ENCODE measurements at places on chromosomes 6 and 20.

DNA sequence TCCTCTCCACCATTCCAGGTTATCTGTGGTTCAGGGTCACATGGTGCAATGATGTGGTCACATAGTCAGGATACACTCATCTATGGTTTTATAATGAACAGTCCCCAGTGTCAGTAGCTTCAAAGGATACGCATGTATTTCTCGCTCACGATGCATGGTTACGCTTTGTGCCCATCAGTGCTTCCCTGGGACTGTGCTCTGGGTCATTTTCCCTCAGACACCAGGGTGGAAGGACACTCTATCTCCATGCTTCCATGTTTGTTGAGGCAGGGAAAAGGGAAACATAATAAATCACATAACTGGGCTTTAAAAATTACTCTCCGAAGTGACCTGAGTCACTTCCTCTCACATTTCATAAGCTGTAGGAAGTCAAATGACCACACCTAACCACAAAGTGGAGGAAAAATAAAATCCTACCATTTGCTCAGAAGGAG lies 394.8 kb upstream of the NOX3 start:
- no peak for DNase-seq

DNA sequence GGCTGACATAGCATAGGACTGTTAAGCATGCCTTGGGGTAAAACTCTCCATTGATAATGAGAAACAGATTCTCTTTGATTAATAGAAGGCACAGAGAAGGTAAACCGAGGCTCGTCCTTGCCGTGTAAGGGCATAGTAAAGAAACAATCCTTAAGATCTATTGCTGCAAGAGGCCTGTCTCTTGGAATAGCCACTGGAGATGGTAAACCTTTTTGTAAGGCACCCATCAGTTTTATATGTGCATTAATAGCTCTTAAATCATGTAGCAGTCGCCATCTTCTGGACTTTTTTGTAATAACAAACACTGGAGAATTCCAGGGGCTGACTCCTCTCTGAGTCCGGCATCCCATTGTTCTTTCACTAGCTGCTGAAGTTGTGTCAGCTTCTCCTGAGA lies 8.4 kb upstream of the ABHD12 start:
- DNase-seq: no peak

DNA sequence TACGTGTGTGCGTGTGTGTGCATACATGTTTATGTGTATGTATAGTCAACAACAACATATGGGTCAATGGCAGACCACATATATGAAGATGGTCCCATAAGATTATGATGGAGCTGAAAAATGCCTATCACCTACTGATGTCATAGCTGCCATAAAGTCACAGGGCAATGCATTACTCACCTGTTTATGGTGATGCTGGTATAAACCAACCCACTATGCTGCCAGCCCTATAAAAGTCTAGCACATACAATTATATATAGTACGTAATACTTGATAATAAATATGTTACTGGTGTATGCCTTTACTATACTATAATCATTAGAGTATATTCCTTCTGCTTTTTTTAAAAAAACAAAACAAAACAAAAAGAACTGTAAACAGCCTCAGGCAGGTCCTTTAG lies 148.4 kb upstream of the ARID1B start:
- no peak for DNase-seq

DNA sequence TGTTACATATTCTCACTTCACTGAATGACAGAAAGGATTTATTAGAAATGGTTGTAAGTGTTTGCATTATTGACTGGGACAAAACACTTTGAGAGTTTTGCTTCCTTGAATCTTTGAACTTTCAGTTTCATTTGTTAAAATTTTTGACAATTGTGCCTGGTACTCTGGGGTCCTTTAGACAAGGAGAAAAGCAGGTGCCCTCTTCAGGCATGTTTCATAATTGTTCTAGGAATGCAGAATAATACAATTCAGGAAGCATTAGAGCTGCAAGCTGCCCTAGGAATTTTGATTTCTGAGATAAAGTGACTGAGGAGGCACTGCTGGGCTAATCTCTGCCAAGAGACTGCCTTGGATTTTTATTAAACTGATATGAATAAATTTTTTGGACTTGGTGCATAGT lies 49.7 kb downstream of the TOP1 start:
- no peak for DNase-seq

- DNase-seq: no peak
Observed at GRCh38 chr20:46599227-46599987, 49.0 kb upstream of the OCSTAMP start.

DNA sequence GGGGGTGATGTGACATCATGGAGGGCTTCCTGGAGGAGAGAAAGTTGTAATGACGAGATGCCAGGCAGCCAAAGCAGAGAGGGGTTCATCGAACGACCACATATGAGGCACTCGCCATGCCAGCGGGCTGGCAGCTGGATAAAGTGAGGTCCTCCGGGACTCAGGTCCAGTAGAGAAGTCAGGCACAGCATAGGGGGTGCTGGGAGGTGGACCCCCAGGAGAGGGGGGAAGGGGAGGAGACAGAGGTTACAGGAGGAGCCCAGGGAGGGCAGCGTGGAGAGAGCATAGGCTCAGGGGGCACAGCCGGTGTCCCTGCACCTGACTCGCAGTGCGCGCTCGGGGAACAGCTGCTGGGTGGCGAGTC lies 174.7 kb downstream of the BMP7 start:
- no peak for DNase-seq
